Naive thymus-derived CD8-positive, alpha-beta T cell (primary cell): ENCODE measurements at places on chromosomes 1 and 21.
A peak's percentile ranks its signal among the peaks of the same experiment; 100 is the strongest.

- H3K27me3 ChIP-seq = no peaks in the 10 kb centered on the region
- no peak overlapping the region for H3K27ac ChIP-seq
- peaks cover 45% of the 10 kb centered on the region for H3K36me3 ChIP-seq
- no peak for DNase-seq
Measured at GRCh38 chr21:46354046-46354445, 30.1 kb downstream of the PCNT start.

- no peak for DNase-seq
- H3K4me1 ChIP-seq = no peaks in the 10 kb centered on the region
- no peaks in the 10 kb centered on the region for H3K36me3 ChIP-seq
- no peak overlapping the region for H3K4me3 ChIP-seq
- H3K27ac ChIP-seq = no peak overlapping the region
Measured at GRCh38 chr1:172940174-172940855, 110.4 kb downstream of the TNFSF18 start.

GRCh38 chr1:64046891-64047290 lies 156.5 kb upstream of the UBE2U start:
- no peak overlapping the region for H3K4me3 ChIP-seq
- no peak for DNase-seq
- H3K4me1 ChIP-seq = no peaks in the 10 kb centered on the region

- DNase-seq = peak; percentile 65
- H3K4me3 ChIP-seq = peak overlapping the region; percentile 72
- H3K4me1 ChIP-seq = peaks cover 89% of the 10 kb centered on the region
- peaks cover 28% of the 10 kb centered on the region for H3K36me3 ChIP-seq
Measured at GRCh38 chr1:64877151-64877550, 89.2 kb downstream of the JAK1 start.

GRCh38 chr1:2448098-2448445 lies 28.0 kb upstream of the PLCH2 start:
- H3K27ac ChIP-seq = no peak overlapping the region
- no peak for DNase-seq
- H3K36me3 ChIP-seq = no peaks in the 10 kb centered on the region
- H3K27me3 ChIP-seq = peaks cover 11% of the 10 kb centered on the region

GRCh38 chr1:26907071-26907917 lies 6.5 kb downstream of the NR0B2 start:
- peaks cover 2% of the 10 kb centered on the region for H3K27me3 ChIP-seq
- no peak for DNase-seq
- H3K27ac ChIP-seq = no peak overlapping the region
- no peak overlapping the region for H3K4me3 ChIP-seq
- no peaks in the 10 kb centered on the region for H3K36me3 ChIP-seq

GRCh38 chr1:204900721-204901120 lies 30.1 kb downstream of the NFASC start:
- H3K4me1 ChIP-seq = peaks cover 2% of the 10 kb centered on the region
- H3K36me3 ChIP-seq = no peaks in the 10 kb centered on the region
- no peak overlapping the region for H3K4me3 ChIP-seq
- no peak overlapping the region for H3K27ac ChIP-seq
